Left ventricle myocardium superior (tissue), 1 donor: ENCODE measurements at places on chromosomes 2 and 18. TPM values are rescaled to one million over a fixed set of nuclear protein-coding genes. Genes with fewer than 3 reads are reported as not detected.

DNA sequence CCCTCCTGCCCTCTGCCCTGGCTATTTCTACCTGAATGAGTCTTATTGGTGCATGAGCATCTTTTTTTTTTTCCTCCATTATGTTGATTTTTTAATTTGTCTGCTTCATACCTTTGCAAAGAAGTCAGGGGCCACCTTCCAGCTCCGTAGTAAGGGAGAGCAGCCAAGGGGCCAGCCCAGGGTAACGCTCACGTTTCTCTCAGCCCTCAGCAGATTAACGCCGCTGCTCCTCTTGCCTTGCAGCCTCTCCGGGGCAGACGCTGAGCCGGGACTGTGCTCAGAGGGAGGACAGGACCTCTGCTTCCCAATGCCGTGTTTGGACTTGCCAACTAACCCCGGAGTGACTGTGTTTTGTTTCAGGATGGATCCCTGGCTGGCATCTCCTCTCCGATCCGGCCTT lies 241.7 kb downstream of the ATAD2B start:
- peak; percentile 19 for DNase-seq

- DNase-seq, result no peak
These were observed 3.7 kb downstream of the CCL20 start for GRCh38 chr2:227817336-227817735.

SERPINB11 gene
- not detected for total RNA-seq

GRCh38 chr2:42792583-42793333 lies at the start of gene HAAO:
HAAO (minus strand) TSS chr2:42792583; CDS start chr2:42792536, 47 bp downstream.
- DNase-seq, result peak; percentile 80

GRCh38 chr2:28137221-28137620 lies 246.7 kb downstream of the BABAM2 start:
- no peak for DNase-seq

DNA sequence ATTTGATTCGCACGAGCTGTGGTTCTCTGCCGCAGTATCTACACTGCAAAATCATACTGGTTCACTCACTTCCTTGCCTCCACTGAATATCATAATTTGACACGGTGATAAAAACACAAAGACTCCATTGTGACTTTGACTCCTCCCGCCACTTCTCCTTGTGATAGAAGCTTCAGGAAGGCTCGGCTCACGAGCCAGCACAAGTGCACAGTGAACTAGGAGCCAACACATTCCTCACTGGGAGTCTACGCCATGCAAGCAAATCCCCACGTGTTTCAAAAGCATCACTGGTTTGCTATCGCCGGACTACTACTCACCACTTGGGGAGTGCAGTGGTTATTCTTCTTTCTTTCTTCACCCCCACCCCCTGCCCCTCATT lies 293.3 kb upstream of the PARD3B start:
- no peak for DNase-seq

- DNase-seq, result no peak
These were observed 197.3 kb upstream of the CCDC150 start for GRCh38 chr2:196442211-196442610.

DNA sequence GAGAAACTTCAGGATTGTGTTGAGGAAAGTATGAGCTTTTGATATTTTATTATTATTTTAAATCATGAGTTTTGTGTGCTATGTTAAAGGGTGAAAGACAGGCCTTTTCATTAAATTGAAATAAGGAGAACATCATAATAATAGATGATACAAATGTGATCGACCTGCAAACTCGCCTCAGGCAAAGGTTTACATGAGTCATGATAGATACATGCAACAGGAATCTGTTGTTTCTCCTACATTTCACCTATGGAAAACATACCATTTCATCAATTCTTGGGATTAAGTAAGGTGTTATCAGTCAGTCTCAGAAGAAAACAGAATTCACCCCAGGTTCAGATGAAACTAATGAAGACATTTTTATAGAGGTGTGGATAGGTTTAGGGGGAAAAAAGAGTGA lies 1992.5 kb upstream of the PIK3C3 start:
- no peak for DNase-seq

CIB4 gene
- not detected for total RNA-seq

DNA sequence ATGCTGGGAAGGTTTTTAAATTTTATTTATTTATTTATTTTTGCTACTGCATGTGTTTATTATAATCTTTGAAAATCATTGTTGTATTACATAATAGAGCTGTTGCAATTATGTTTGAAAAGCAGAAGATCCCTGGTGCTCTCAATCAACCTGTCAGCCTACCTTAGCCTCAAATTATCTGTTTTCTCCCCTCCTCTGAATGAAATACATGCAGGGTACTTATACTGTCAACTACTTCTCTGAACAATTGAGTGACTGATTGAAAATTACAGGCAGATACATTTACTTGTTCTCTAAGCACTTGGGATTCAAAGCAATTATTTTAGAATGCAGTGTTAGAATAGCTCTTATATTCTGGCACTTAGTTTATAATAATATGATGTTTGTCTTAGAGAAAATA lies 8.1 kb downstream of the KYNU start:
- no peak for DNase-seq

DNA sequence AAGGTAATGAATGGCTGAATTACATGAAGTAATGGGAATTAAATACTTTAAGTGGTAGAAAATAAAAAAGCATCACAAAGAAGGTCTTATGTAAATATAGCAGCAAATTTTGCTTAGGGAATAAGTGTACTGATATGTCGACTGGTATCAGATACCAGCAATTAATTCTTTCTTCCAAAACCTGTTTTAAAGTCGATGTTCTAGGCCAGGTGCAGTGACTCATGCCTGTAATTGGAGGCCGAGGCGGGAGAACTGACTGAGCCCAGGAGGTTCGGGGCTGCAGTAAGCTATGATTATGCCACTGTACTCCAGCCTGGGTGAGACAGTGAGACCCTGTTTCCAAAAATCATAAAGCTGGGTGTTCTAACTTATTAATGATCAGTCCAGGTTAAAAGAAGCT lies 30.3 kb downstream of the SP3 start:
- no peak for DNase-seq

SALL3 gene
- not detected for total RNA-seq

GRCh38 chr2:207505171-207505570 lies 24.6 kb upstream of the CREB1 start:
- DNase-seq, result no peak

TOGARAM2 gene
- 43.9 TPM for total RNA-seq

DNA sequence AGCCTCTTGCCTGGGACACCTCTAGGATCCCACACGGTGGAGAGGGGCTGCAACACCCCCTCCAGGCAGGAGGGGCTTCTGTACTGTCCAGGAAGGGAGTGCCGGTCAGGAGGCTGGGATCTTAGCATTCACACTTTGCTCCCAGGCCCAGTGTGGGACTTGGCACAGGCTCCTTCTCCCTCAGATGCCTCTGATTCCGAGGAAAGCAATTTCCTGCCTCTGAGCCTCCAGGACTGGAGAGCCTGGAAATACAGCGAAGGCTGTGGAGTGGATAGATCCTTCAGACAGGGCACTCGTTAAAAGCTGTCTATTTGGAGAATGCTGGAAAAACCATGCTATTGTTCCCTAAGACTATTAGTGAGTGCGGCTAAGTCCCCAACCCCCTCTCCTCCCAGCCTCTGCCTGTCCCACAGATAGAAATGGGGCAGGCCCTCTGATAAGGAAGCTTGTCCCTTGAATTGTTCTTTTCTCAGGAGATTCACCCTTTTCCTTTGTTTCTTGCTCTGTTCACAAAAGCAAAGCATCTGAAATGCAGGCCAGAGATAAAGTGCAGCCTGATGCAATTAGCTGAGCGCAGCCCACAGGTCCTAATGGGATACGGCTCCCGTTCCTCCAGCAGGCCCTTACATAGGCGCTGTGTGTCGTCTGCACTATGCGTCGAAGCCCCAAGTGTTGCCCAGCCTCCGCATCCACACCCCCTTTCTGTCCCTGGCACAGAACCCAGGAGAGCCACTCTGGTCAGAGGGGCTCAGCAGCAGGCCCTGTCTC lies 252.2 kb downstream of the KLHL29 start:
- no peak for DNase-seq

DNA sequence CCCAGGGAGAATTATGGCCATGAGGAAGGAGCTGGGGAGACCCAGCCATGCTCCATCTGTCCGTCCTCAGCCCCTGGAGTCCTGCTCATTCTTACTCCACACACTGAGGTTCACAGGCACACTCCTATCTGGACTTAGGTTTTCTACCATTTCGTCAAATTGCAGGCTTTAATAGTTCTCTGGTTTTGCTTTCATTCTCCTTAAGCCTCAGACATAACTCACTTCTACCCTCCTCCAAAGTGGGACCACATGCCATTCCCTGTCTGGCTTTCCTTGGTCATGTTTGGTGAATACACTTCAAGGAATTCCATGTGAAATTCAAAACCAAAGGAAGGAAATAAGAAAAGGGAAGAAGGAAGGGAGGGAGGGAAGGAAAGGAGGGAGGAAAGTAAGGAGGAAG lies 115.7 kb downstream of the CMPK2 start:
- no peak for DNase-seq

DNA sequence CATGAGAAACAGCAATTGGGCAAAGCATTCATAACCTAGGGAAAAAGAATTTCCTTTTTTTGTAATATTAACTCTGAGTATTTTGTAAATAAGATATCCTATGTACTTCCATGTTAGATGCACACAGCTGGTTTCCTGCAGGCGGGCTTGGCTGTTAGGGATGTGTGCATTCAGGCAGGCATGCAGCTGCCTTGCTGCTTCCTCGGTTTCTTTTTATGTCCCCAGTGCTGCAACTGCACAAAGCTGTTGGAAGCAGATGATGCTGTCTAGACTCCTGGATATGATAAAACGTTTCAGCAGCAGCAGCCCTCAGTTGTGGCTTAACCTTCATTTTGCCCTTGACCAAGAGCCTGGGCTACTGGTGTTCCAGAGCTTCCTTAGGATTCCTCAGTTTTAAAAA lies 89.4 kb upstream of the EML6 start:
- DNase-seq, result no peak

SLC5A7 gene
- 0.07 TPM for total RNA-seq

DTNA gene
- 140 TPM for total RNA-seq

DNA sequence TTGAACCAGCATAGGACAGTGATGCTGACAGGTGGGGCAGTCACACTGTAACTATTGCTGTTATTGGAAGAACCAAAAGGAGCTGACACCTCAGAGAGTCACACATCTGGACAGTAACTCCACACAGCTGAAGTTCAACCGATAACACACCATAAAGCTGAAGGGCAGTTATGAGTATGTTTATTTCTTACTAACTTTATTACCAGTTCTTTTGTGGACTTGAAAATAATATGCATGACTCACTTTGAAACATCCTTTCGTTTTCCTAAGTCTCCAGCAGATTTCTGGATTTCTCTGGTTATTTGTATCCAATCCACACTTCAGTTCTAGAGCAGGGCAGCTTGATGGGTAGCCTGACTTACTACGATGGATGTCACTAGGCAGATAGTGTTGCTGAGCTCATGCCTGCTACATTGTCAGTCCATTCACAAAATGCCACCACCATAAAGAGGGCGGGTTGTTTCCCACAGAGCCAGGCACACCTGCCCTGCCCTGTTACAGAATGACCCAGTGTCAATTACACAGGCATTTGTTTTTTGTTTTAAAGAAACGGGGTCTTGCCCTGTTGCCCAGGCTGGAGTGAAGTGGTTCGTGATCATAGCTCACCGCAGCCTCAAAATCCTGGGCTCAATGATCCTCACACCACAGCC lies 8.4 kb upstream of the AGBL5 start:
- no peak for DNase-seq

CFAP221 gene
- total RNA-seq, result 0.79 TPM

DNA sequence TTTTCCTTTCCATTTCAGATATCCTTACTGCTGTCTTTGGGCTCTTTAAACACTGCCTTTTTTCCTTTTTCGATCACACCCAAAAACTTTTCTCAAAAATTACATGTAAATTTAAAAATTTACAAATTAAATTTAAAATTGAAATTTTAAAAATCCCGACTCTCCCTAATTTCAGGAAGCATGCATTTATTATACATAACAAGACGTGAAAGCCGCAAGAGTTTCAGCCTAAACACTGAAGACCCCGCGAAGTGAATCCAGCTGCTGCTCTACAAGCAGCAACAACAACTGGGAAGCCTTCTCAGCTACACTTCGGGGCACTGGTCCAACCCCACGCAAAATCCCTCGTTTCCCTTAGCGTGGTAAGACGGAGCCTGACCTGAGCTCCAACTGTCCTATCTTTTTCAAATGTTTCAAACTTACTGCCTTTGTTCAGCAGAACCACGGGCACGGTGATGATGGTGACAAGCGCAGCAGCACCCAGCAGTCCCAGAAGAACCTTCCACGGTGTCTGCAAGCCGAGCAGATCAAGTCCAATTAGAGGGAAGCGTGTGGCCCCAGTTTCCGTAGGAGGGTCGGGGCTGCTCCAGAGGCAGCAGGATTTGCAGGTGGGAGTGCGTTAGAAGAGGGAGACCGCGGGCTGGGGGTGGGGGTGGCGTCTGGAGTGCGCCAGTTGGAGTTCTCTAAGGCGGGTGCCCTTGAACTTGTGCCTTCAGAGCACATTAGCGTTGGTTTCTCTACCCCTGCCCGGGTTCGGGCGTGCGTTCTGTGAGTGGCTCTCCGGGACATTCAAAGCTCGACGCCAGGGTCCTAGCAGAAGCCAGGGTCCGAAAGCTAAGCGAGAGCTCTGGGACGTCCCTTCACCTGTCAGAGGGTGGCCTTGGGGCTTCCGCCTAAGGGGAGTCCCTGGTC lies 783 bp downstream of the DPP4 start:
- DNase-seq, result peak; percentile 38

- no peak for DNase-seq
These were observed 44.7 kb upstream of the HK2 start for GRCh38 chr2:74789271-74789670.

DNA sequence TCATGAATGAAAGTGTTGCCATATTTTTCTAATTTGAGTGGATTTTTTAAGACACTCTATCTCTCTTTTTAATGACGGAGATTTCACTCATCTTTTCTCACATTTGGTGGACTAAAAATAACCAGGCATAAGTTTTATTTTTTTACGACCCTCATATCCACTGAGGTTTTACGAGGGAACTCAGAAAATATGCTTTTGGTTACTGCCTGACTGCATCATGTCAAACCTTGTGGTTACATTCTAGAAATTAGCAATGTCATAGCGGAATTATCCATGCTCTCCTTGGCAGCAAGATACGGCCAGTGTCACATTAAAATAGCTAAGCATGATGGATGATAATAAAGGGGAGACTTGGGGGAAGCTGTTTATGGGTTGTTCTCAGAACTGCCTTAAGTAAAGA lies 428.6 kb upstream of the FSHR start:
- DNase-seq, result no peak

DNA sequence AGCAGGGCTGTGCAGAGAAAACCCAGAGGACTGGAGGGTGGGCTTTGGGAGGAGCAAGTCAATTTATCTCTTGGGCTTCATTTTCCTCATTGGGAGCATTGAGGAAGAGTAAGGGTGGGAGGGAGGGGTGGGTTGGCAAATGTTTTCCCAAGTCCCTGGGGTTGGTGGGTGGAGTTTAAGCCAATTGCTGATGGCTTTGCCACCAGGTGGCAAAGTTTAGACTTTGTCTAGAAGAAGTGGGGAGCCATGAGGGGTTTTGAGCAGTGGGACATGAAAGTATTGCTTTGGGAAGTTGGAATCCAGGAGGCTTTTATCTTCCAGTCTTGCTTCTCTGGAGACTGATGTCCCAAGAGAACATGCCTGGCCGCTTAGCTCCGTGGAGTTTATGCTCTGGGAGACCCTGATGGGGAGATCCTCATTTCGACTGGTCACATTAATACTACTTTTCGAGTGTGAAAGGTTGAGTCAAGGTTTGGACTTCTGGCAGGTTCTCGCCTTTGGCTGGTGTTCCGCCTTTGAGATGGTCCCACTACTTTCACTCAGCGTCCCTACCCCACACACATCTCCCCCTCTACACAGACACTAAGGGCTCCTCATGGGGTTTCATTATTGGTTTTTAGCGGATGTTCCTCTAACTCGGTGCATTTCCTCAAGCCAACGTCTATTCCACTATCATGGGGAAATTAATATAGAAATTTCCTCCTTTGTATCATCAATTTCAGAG lies 126.7 kb downstream of the PRKCE start:
- no peak for DNase-seq

CCL20 gene
- total RNA-seq, result not detected

- peak; percentile 100 for DNase-seq
These were observed 18.4 kb downstream of the ATOH8 start for GRCh38 chr2:85772019-85772745.
